NCI-H1930 (cell line): ENCODE measurements at places on chromosomes 6 and 20.

DNA sequence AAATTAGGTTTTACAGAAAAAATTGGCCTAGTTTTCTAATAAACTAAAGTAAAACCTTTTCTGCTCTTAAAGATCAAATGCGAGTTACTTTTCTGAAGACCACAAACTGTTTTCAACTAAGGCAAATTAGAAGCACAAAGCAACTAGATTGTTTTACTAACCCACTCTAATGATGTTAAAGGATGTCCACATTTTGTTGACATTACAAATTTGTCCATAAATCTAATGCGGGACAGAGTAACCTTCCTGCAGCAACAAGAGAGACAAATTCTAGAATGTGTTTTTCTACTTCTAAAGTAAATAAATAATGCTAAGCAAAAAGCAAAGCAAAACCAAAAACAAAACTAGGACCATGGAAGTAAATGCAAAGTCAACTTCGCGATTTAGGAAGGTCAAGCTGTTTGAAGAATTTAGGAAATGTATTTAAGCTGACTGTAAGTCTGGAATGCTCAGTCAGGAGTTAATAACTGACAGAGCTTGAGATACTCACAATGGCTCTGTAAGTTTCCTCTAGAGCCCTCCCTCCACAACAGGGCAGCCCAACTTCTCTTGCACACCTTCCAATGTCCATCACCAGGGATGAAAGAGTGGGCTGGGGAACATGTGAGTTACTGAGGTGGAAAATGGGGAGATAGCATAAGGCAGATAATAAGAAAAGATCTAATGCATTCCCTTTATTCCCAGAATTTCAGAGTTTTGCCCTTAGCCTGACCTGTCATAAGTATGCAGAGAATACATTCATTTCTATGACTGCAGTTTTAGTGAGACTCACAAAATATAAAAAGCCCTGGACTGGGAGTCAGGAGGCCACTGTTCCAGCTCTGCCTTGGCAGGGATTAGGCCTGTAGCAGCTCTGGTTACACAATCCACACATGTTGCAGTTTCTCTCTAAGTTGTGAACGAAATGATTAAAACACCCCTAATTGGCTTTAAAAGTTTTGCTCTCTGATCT, 158.8 kb downstream of the FOXA2 start:
- DNase-seq = no peak

DNA sequence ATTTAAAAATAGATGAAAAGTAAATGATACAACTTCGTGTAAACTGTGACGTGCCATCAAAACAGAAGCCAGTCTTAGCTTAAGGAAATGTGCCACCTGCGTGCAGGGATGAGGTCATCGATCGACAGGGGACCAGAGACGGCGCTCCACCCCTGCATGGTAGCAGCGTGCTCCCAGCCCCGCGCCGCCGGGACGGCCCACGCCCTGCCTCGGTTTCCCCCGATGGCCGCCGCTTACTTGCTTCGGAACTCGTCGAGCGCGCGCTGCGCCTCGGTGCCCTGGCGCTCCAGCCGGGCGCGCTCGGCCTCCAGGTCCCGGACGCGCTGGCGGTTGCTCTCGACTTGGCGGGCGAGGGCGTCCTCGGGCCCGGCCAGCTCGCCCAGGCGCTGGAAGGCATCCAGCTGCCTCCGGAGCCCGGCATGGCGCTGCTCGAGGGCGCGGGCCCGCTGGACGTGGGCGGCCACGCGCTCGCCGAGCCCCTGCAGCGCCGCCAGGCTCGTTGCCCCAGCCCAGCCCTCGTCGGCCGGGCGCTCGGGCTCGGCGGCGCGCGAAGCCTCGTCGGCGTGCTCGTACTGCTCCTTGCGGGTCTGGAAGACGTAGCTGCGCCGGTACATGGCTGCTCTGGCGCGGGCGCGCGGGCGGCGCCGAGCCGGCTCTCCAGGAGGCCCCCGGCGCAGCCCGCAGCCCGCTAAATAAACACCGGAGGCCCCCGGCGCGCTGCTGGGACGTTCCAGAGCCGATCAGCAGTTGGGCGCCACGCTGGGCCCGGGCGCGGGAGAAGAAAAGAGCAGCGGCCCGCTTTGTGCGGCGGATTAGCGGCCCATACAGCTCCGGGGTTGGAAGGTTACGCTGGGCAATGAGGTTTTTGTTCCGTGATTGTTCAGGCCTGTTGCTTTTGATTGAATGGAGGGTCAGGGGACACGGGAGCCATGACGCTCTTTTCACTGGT, at the start of gene BFSP1:
BFSP1 (minus strand) TSS at position 664 of the 949 bp plus-strand sequence; CDS start at position 614, 50 bp downstream.
- DNase-seq = peak; percentile 44

GRCh38 chr20:58699623-58700107, 7.1 kb downstream of the NPEPL1 start:
- no peak for DNase-seq

DNA sequence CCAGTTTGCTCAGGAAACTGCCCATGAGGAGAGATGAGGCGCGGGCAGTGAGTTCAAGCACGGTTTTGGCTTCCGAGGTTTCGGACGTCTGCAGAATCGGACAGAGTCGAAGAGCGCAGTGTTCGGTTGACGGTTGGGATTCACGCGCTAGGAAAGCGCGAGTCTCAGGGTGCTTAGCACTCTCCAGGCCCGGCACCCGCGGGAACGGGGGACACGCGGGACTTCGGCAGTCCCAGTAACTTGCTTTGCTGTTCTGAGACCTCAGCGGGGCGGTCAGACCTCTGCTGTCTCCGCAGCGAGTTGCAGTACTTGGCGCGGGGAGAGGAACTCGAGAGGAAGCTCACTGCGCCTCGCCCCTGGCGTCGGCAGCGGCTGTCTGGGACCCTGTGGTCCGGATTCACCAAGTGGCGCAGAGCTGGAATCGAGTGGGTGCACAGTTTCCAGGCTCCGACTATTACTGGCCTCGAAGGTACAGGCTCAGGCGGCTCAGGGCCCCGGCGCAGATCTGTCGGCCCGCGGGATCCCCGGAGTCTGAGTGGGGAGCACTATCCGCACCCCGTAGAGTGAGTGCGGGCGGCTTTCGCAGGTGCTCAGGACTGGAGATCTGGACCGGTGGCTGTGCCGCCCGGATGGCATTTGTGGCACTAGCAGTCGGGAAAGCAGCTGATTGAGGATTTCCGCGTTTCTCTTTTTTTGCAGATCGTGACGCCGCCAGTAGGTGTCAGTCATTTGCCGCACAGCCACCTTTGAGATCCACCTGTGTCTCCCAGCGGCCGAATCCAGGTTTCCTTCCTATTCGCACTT, at the start of gene POM121L2:
POM121L2 (minus strand) TSS at position 128 of the 804 bp plus-strand sequence; CDS start at position 25, 103 bp downstream.
- peak; percentile 56 for DNase-seq

DNA sequence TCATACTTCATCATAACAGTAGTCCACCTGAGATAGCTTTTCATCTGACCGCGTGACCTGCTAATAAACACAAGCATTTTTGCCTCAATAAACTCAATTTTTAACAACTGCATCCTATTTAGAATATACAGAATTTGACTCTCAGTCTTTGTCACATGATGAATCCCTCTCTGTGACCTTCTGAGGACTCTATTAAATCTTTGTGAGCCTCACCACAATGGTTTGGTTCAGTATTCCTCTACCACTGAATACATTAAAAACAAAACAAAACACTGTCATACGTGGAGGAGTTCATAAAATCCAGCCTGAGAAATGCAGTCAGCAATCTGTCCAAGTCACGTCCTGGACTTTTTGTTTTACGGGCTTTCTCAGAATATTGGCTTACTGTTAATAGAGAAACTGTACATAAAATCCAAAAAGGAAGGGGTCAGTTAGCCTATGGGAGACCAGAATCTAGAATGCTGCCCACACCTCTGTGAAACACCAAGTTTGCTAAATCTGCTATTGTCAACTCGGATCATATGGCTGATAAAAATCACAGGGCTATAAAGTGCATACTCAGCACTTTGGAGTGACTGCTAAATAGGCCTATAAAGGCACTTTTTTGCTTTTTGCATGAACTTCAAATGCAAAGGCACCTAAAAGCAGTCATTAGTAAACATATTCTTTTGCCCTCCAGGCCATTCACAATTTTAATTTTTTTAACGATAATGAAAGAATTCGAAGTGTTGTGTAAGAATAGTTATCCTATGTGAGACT, 190.3 kb upstream of the HDDC2 start:
- DNase-seq = no peak

DNA sequence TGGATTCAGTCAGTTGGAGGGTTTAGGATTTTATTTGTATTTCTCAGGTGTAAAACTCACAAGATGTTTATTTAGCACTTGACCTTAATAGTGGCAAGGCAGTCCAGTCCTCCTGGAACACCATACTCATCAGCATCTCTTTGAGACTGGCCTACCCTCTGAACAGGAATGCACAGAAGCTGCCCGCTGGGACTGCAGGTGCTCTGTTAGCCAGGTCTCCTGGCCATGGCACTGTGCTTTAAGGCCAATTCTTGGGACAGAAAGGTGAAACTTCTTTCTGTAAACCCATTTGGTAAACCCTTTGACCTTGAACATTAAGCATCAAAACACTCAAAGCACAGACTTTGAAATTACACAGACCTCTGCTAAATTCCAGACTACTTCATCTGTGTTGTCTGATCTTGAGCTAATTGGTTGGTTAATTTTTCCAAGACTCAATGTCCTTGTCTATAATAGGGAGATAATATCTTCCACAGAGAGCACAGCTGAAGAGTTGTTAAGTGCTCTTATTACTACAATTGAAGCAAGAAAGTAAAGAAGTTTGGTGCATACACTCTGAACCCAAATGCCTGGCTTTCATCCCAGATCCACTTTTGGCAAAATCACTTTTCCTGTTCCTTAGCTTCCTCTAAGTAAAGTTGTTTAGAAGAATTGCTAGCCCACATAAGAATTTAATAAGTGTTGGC, 54.9 kb upstream of the NT5E start:
- no peak for DNase-seq

- no peak for DNase-seq
Observed at GRCh38 chr6:93238632-93239031, 180.7 kb downstream of the EPHA7 start.
